ENCODE measurements at places on chromosomes 4 and X.

GRCh38 chr4:55365345-55365728, 19.3 kb downstream of the SRD5A3 start:
- no peak for DNase-seq

- DNase-seq, result no peak
Measured at GRCh38 chr4:24266951-24267722, 317.2 kb downstream of the DHX15 start.

DNA sequence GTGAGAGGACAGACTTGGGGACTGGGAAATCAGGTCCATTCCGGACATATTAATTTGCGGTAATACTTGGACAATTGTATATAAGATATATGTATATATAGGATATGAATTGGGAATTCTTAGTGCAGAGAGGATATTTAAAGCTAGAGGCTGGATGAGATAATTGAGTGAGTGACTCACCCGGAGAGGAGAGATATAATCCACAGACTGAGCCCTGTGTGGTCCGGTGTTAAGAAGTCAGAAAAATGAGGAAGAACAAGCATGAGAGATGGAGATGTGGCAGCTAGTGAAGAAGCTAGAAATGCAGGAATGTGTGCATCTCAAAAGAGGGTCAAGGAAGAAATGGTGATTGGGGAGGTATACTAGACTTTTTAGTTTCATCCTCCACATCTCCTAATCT, 336.2 kb downstream of the SLC7A11 start:
- no peak for DNase-seq

- no peak for DNase-seq
Measured at GRCh38 chrX:53483416-53483815, 49.2 kb upstream of the HSD17B10 start.

- DNase-seq, result no peak
Measured at GRCh38 chrX:97843200-97843811, 959.6 kb downstream of the RPA4 start.

DNA sequence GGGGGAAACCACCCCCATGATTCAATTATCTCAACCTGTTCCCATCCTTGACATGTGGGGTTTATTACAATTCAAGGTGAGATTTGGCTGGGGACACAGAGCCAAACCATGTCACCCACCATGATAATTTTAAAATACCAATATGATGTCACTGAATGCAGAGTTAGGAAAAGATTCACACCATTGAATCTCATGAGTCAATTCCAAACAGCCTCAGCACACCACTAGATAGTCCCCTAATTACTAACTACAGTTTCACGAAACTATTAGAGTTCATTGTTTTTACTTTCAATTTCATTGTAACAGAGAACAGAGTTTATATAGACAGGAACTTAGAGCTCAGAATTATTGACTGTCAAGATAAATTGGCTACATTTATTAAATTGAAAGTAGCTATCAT, 410.2 kb downstream of the FAM47A start:
- no peak for DNase-seq

DNA sequence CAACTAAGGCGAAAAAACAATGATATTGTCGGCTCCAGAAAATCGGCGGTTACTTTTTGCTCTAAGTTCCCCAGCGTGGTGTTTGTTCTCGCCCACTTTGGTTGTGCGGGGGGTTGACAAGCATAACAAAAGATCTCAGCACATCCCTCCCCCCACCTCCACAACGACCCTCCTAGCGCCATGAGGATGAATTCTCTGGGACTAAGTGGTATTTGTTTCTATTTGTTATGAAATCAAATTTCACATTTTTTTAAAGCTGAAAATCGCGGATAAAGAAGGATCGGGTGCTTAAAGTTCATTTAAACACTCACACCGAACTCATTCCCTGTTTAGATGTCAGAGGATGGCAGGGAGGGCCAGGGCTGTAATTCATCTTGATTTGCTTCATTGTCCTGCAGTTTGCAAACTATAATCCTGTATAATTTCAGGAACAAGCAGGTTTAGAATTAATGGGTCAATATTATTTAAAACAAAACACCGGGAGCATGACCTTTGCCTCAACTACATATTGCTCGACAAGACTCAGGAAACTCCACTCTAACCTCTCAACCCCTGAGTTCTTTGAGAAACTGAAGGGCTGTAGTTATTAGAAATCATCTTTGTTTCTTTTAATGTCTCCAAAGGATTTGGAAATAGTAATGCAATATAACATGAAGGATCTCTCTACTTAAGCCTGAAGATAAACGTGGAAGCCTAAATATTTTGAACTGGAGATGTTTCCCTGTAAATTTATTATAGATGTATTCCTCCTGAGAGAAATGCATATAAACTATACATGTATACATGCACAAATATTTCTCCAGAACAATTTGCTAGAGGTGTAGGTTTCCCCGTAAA, 6.4 kb downstream of the PITX2 start:
- DNase-seq, result no peak

GRCh38 chrX:132272826-132273225, 53.6 kb upstream of the RAP2C start:
- no peak for DNase-seq

- no peak for DNase-seq
Measured at GRCh38 chrX:105706041-105706440, 116.3 kb upstream of the NRK start.

GRCh38 chr4:53777244-53777984, 186.1 kb upstream of the LNX1 start:
- DNase-seq, result no peak

DNA sequence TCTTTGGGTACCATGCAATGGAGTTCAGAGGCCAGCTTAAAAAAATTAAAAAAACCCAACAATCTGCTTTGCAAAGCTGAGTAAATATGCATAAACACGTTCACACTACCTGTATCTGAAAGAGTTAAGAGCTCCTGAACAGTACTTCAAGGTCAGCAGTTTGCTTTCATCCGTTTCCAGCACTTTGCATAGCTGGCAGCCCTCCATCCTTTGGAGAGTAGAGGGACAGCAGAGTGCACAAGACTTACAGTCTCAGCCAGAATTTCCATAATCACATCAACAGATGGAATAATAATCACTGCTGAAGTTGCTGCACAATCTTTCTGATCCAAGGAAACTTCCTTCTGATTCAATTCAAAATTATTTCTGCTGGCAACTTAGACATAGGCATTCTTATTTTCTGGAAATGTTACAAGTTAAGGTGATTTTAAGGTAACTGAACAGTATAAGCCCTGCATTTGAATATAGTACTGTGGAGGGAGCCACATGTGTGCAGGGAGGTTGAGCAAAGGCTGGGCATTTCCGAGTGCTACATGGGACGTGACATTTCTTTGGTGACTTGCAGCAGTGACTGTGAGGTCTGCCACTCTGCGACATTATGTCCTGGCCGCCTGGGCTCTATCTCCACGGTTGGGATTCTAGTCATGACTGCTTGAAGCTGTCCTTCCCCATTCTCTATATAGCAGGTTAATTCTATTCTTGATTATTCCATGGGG, 73.5 kb upstream of the EMCN start:
- DNase-seq, result peak; percentile 77

- no peak for DNase-seq
Measured at GRCh38 chr4:124902001-124902515, 189.5 kb upstream of the ANKRD50 start.

DNA sequence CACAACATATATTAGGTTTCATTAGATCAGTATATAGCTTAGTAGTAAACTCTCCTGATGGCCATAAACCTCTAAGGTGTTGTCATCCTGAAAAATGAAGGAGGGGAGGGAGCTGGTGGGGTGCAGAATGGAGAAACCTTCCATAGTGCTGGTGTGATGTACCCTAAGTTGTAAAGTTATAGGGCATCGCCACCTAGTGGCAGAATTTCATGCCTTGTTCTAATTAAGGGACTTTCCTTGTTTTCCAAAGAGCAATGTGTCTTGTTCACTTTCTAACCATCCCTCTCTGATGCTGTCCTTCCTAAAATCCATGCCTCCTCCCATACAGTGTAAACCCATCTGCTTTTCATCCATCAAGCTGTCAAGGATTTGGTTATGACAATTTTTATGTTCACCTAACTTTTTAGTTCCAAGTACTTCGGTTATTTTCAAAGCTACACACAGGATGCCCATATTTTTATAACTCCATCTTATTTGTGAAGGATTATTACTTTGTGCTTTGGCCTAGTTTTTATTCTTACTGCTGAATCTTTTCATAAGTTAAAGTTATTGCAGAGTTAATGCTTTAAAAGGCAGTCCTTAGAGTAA, 4.5 kb downstream of the NBDY start:
- DNase-seq, result peak; percentile 63

DNA sequence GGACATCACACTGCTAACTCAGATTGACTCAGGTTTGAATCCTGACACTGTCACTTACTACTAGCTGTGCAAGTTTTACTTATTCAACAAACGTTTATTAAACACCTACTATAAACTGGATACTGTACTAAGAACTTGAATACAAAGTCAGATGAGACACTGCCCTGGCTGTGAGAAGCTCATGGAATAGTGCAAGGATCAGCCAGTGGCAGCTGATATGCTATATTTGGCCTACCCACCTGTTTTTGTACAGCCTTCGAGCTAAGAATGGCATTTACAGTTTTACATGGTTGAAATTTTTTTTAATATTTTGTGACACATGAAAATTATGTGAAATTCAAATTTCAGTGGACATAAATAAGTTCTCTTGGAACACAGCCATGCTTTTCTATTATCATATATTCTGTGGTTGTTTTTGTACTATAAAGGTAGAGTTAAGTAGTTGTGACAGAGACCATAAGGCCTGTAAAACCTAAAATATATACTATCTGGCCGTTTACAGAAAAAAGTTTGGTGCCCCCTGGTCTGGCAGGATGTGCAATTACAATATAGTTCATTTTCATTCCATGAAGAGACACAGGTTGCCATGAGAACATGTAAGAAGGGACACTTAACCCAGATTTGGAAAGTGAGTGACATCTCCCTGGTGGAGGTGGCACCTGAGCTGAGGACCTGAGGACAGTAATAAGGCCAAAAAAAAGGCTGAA, 3.4 kb upstream of the SEC24D start:
- DNase-seq, result no peak

- DNase-seq, result no peak
Measured at GRCh38 chr4:67522230-67522629, 23.1 kb downstream of the CENPC start.

DNA sequence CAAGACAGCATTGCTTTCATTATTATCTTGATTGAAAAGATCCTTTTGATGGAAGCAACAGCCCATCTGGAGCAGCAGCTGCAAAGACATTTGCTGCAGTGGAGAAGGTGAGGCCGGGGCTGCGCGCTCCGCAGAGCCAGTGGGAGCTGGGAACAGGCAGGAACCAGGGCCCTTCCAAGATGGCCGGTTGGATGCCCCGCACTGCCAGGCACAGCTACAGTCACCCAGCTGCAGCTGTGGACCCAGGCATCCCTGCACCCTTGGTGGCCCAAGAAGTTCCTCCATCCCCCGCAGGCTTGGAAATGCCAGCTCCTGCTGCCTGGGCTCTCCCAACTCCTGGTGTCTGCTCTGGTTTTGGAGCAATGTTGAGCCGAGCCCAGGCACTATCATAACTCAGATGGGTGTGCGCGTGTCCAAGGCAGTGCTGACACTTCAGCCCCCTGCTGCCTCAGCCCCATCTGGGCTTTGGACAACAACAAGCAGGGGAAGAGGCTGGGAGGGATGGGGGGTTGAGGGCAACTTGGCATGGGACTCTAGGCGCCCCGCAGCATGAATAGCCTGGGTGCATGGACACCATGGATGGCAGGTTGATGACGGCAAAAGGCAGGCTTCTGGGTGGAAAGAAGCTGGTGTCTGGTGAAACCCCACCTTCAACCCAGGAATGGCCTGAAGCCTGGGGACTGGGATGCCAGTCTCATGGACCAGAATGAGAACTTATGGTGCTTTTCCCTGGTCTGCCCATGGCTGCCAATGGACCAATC, 371.8 kb downstream of the FSTL5 start:
- DNase-seq, result no peak

DNA sequence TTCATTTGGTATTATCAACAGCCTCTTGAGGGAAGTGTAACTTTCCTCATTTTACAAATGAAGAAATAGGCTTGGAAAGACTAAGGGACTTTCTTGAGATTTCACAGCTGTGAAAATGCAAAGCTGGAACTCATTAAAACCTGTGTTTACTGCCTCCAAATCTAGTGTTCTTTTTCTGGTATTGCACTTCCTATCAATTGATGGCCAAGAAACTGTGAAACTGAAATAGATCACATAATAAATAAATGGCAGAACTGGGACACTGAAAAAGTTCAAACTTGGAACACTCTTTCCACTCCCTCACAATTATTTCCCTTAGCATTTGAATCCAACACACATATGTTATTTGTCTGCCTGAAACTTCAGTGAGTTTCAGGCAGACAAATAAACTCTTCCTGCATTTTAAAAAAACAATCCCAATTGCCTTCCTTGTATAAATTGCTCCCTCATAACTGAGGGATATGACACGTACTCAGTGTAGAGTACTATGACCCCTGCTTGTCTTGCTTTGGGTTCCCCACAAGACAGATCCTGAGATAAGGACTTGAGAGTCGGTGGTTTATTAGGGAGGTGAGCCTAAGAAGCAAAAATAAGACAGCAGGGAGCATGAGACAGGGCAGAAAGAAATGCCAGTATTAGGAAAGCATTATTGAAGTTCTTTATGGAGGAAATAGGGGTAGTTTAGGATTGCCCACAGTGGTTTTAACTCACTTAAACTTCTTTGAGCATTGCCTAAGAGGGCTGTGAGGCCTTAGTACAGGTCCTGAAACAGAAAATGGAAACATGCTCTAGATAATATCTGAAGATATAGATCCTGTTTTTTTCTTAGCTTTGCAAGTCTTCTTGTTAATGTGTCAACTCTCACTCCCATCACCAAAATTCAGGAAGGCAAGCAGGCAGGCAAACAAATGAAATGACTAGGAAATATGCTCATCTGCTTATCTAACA, 33.9 kb downstream of the RTL3 start:
- no peak for DNase-seq

- DNase-seq, result no peak
Measured at GRCh38 chr4:154044742-154045485, 256.0 kb upstream of the SFRP2 start.

DNA sequence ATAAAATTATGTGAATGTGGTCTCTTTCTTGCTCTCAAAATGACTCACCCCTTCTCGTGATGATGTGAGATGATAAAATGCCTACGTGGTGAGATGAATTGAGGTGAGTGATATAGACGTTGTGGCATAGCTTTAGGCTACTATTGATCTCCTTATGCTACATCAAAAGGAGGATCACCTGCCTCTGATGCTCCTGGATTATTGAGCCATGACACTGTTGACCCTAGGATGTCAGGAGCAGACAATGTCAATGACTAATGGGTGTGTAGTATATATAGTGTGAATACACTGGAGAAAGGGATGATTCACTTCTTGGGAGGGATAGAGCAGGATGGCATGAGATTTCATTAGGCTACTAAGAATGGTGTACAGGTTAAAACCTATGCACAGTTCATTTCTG, 210.7 kb upstream of the PRPS2 start:
- DNase-seq, result no peak

GRCh38 chr4:127071443-127071842, 561.3 kb upstream of the INTU start:
- DNase-seq, result no peak

Data from NCI-H526 (cell line).